Amygdala (tissue), 56 donors: ENCODE measurements at places on chromosomes 16 and 17.

GRCh38 chr17:71985111-71986039 lies 135.4 kb upstream of the SOX9 start:
- no peak for DNase-seq

- no peak for DNase-seq
Observed at GRCh38 chr16:79173919-79174318, 426.6 kb downstream of the MAF start.

DNA sequence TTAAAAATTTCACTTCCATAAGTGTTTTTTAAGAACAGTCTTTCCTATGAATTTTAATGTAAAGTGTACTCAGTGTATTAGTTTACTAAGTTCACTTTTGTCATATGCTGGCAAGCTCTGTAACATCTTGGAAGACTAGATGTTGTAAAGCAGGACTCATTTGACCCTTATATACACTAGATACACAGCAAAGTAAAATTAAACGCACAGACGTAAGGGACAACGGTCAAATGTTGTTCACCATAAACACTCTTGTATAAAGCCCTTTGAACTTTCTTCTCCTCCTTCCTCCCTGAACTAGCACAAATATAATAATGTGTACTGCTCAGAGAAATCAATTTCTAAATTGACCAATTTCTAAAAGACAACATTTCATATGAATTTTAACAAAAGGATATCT lies 7.0 kb upstream of the GOT2 start:
- DNase-seq: no peak

DNA sequence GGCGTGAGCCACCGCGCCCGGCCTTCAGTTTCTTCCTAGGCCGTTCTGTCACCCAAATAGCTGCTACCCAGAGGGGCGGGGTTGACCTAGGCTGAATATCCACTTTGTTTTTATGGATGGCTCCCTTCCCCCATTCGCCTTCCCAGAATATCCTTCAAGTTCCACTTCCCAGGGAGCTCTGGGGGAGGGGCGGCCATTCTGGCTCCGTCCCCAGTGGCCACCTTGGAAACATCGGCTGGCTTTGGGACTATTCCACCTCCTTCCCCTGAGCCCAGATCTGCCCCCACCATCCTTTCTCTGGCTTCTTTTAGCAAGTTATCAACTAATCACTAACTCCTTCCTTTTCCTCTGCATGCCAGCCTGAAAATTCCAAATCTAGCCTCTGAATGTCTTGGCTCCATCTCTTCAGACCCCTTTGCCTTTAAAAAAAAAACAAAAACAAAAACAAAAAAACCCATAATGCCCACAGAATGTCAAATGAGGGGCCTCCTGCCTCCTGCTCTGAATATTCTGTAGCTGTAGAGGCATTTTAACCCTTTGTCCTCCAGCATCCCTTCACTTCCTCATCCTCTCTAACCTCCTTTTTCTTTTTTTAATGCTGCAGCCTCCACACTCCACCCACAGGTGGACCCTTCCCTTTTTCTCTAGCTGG lies 6.4 kb downstream of the ATP1B2 start:
- DNase-seq: peak; percentile 37

GRCh38 chr16:57196286-57196685 lies 10.2 kb downstream of the RSPRY1 start:
- no peak for DNase-seq

GRCh38 chr17:41975099-41976083 lies 8.8 kb downstream of the CNP start:
- DNase-seq: no peak

DNA sequence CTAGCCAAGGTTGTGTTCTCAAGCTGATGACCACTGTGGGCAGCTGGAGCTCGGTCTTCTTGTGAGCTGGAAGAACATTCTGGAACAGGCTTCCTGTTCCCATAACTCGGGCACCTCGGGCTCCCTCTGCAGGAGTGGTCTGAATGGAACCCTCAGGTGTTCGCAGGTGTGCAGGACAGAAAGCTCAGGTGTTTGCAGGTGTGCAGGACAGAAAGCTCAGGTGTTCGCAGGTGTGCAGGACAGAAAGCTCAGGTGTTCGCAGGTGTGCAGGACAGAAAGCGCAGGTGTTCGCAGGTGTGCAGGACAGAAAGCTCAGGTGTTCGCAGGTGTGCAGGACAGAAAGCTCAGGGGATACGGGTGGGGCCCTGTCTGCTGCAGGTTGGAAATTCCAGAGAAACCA lies 109.0 kb upstream of the CACNG5 start:
- no peak for DNase-seq

- DNase-seq: no peak
Observed at GRCh38 chr16:67077871-67078270, 31.9 kb upstream of the PHAF1 start.

GRCh38 chr17:7992924-7993323 lies 9.5 kb upstream of the GUCY2D start:
- no peak for DNase-seq

GRCh38 chr16:90054554-90054953 lies 22.6 kb downstream of the PRDM7 start:
- DNase-seq: no peak

DNA sequence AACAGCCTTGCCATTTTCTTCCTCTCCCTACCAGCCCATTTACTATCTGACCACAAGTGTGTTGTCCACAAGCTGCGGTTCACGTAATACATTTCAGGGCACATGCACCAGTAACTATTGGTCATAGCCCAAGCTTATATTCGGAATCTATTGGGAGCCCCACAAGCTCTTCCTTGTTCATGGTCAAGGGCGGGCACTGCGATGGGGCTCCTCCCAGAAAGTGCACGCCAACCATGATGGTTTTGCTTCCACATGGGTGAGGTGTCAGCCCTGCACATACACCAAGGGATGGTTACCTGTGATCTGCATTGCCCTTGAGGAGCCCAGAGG lies 12.1 kb downstream of the THRA start:
- DNase-seq: no peak

GRCh38 chr17:27489045-27489715 lies 32.9 kb downstream of the KSR1 start:
- DNase-seq: no peak

DNA sequence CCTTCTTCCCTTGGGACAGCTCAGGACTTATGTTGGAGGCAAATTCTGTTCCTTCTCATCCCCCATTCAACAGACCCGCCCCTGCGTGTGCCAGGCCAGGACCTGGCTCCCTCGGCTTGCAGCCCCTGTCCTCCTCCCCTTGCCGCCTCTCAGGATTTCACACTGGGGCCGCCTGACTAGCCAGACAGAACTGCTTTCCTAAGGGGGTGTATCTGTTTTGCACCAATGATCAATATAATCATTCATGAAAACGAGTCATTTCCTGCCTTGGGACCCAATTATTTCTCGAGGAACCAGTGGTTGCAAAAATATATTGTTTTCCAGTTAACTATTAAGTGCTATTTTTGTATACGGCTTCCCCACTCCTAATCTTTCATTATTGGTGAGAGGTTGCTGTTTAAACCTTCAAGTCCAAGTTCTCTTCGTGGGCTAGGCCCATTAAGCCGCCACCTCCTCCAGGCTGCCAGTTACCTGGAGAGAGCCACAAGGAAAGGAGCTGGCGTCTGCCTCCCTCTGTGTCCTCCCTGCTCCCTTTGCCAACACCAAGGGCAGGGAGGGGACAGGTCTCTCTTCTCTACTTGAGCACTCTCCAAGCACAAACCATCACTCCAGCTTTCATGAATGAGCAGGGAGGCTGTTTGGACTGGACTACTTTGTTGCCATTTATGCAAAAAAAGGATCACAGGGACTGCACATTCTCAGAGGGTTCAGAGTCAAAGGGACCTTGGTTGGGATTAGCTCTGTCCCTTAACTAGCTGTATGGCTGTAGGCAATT lies 8.9 kb downstream of the DCAKD start:
- DNase-seq: no peak

DNA sequence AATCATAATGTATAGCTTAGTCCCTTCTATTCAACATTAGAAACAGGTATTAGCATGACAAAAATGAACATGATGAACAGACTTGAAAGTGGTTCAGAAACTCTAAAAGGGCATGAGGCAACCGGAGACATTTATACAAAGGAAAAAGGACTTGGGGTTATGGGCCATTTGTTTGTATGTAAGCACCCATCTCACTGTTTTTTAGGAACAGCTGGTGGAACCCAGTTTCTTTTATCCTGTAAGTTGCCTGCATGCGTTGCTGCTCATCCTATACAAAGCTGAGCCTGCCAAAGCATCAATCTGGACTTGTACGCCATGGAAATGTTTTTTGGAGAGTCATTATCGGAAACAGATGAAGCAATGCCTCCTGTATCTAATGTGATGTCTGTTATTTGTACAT lies 72.3 kb upstream of the NACA2 start:
- DNase-seq: no peak

- no peak for DNase-seq
Observed at GRCh38 chr16:81925016-81925415, 86.3 kb downstream of the SDR42E1 start.

DNA sequence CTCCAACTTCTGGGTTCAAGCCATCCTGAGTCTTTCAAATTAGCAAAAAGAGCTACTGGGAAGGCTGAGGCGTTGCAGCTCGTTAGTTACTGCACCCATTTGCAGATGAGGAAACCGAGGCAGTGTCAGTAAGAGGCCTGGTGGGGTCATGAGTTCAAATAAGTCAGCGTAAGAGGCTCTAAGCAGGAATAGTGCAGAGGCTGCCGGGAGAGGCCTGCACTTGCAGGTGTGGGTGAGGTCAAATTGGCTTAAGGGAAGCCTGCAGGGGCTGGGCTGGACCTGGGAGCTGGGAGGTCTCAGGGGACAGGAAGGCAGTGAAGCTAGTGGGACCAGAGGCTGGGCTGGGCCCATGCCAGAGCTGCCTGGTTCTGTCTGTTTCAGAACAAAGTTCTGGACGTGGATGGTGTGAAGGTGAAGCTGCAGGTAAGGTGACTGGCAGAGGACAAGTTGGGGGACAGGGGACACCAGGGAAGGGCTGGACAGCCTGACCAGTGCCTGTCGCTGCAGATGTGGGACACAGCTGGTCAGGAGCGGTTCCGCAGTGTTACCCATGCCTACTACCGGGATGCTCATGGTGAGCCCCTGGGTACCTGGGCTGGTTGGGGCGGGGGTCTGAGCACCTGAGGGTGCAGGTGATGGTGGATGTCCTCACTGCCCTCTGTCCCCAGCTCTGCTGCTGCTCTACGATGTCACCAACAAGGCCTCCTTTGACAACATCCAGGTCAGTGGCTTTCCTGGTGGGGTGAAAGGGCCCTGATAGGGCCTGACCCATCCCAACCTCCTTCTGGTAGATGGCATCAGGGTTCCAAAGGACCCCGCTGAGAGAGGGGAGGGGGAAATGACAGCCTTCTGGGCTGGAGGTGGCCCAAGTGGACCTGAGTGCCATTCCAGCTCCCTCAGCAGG lies 3.0 kb downstream of the RAB26 start:
- DNase-seq: no peak

- no peak for DNase-seq
Observed at GRCh38 chr17:57720386-57721035, 24.6 kb downstream of the CCDC182 start.

- no peak for DNase-seq
Observed at GRCh38 chr17:21214777-21215541, 998 bp upstream of the TMEM11 start.

DNA sequence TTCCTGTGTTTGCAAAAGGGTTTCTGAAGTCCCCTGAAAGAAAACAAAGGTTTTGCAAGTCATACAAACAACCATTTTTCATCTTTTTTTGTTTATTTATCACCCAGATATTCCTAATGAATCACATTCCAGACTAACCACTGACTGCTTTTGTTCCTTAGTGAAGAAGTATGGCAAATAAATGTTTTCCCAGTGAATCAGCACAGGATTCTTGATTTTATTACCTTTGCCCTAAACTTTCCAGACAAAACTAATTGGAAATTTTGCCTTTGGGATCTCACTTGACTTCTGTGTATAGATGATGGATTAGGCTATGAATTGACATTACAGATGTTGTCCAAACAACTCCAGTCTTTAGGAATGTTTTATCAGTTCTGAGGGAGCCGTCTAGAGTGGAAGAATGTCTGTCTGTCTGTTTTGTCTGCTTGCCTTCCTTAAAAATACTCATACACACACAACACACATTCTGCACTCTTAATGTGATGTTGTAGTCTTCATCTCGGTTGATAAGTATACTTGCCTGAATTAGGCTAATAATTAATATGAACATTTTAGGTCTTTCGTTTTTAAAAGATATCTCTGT lies 48.9 kb downstream of the VMP1 start:
- no peak for DNase-seq

- DNase-seq: no peak
Observed at GRCh38 chr17:67902511-67903231, 77.4 kb downstream of the BPTF start.
